Articular chondrocyte of knee joint (primary cell): ENCODE measurements at places on chromosomes 4 and X. TPM values are rescaled to one million over a fixed set of nuclear protein-coding genes. Genes with fewer than 3 reads are reported as not detected.

LRRC66 gene
- 1.0 and 1.4 TPM in 2 replicates for total RNA-seq

CCDC149 gene
- 15.7 and 18.2 TPM in 2 replicates for total RNA-seq

DUX4 gene
- total RNA-seq, result not detected in 2 replicates

FAM53A gene
- 2.3 and 3.0 TPM in 2 replicates for total RNA-seq

UGT2B11 gene
- not detected in 2 replicates for total RNA-seq

NEIL3 gene
- 6.0 and 8.2 TPM in 2 replicates for total RNA-seq

SERPINA7 gene
- total RNA-seq, result not detected in 2 replicates

NXF3 gene
- total RNA-seq, result 0.26 TPM in 1 of 2 replicates, not detected in the other

PRDM8 gene
- 3.5 and 6.5 TPM in 2 replicates for total RNA-seq

PGRMC1 gene
- 159 and 180 TPM in 2 replicates for total RNA-seq

PDZD11 gene
- total RNA-seq, result 59.9 and 63.0 TPM in 2 replicates

CDKL5 gene
- 5.9 and 6.8 TPM in 2 replicates for total RNA-seq

F11 gene
- total RNA-seq, result not detected in 2 replicates

USP26 gene
- total RNA-seq, result not detected in 2 replicates

FAT4 gene
- 17.8 and 17.9 TPM in 2 replicates for total RNA-seq

NPNT gene
- 0.11 TPM in 1 of 2 replicates, not detected in the other for total RNA-seq

YIPF7 gene
- not detected in 2 replicates for total RNA-seq

P2RY4 gene
- 0.43 and 0.52 TPM in 2 replicates for total RNA-seq

CWH43 gene
- total RNA-seq, result not detected in 2 replicates

MAGEA2B gene
- not detected in 2 replicates for total RNA-seq

SPRY1 gene
- total RNA-seq, result 0.22 and 0.39 TPM in 2 replicates

ARSJ gene
- total RNA-seq, result 29.0 and 40.2 TPM in 2 replicates

ZDHHC15 gene
- 2.4 and 2.5 TPM in 2 replicates for total RNA-seq

NLRP2B gene
- total RNA-seq, result under 0.01 TPM in 1 of 2 replicates, not detected in the other

COX18 gene
- total RNA-seq, result 23.0 and 25.6 TPM in 2 replicates

ANKRD37 gene
- total RNA-seq, result 7.2 and 10.4 TPM in 2 replicates

RHOXF2 gene
- not detected in 2 replicates for total RNA-seq

CLRN2 gene
- total RNA-seq, result not detected in 2 replicates

RS1 gene
- not detected in 2 replicates for total RNA-seq

INPP4B gene
- 5.4 and 6.0 TPM in 2 replicates for total RNA-seq

S100P gene
- 0.13 TPM in 1 of 2 replicates, not detected in the other for total RNA-seq

YY2 gene
- 1.8 and 2.5 TPM in 2 replicates for total RNA-seq

TRIM61 gene
- 1.3 and 3.6 TPM in 2 replicates for total RNA-seq

FRG2 gene
- not detected in 2 replicates for total RNA-seq

RASL11B gene
- total RNA-seq, result 0.11 TPM in 1 of 2 replicates, not detected in the other

COQ2 gene
- 19.9 and 29.4 TPM in 2 replicates for total RNA-seq
